ENCODE measurements at places on chromosomes 4 and X.

DNA sequence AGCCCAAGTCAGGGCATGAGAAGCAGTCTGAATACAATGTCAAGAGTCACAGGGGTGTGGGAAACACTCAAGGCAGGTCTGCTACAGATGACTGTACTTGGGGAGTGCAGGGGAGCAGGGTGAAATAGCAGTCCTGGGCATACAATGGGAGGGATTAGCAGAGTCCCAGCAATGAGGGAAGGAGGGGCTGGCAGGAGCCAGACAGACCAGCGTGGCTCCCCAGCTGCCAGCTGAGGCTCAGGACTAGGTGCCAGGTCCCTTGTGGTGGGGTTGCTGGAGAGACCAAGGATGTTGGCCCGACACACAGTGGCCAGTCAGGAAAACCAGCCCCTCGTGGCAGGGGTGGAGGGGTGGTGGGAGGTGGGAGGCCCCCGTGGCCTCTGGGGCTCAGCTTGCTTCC lies 86.6 kb downstream of the RTL5 start:
- no peak for DNase-seq

- DNase-seq: no peak
Measured at GRCh38 chr4:10877076-10877475, 192.5 kb upstream of the CLNK start.

DNA sequence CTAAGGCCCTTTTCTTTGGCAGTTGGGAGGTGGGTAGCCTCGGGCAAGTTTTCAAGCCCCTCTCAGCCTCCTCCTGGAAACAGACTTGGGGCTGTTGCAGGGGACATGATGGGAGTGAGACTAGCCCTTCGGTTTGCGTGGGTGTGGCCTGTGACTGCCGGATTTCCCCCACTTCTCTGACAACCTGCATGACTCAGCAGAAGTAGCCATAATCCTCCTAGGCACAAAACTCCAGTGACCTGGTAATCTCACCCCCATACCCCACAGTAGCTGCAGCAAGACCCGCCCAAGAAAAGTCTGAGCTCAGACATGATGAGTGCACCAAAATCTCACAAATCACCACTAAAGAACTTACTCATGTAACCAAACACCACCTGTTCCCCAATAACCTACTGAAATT lies 433.7 kb upstream of the AMOT start:
- no peak for DNase-seq

DNA sequence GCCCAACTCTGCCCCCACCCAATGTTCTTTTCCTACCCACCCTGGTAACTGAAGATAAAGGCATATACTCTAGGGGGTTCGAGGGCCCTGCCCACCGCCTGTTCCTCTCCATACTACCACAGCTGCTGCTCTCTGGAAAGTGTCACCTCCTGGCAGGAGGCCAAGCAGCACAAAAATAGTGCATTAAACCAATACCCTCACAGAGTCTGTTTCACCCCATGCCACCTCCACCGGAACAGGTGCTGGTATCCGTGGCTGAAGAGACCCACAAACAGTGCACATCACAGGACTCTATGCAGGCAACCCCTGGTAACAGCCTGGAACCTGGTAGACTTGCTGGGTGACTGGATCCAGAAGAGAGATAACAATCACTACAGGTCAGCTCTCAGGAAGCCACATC lies 85.1 kb upstream of the CTSO start:
- no peak for DNase-seq

DNA sequence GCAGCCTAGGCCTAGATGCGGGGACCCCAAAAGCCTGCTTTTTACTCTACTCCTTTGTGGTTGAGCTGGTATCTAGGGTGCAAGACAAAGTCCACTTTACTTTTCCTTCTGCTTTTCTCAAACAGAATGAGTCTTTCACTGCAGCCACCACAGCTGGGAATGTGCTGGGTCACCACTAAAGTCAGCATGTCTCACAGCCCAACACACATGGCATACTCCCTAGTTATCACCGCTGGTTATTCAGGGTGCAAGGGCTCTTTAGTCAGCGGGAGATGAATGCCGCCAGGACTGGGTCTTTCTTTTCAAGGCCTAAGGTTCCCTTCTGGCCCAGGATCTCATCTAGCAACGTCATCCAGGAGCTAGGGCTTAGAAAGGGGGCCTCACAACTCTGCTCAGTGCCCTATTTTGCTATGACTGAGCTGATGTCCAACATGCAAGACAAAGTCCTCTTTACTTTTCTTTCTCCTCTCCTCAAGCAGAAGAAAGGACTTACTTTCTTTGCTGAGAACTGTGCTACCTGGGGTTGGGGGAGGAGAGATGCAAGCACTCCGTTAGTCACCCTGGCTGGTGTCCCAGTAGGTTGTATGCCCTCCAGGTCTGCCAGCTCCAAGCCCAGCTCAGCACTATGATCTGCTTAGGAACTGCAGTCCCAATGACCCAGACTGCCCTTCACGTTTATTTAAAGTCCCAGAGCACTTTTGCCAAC lies 22.9 kb upstream of the STPG2 start:
- DNase-seq: no peak

- peak; percentile 30 for DNase-seq
Measured at GRCh38 chr4:140094438-140095420, 59.3 kb downstream of the MAML3 start.

Measured in stimulated activated CD4-positive, alpha-beta T cell treated with anti-CD3 and anti-CD28 coated beads, TNF-alpha, amount 100 ng/mL, for 4 hours (primary cell).